ENCODE measurements at places on chromosomes 16 and 17. TPM values are rescaled to one million over a fixed set of nuclear protein-coding genes. Genes with fewer than 3 reads are reported as not detected.

The MATCAP1 gene
- 22.2 TPM for total RNA-seq

The HSD17B1 gene
- total RNA-seq: 0.83 TPM

The RBFOX1 gene
- 27.1 TPM for total RNA-seq

The TEX14 gene
- total RNA-seq: 0.32 TPM

The TBC1D3C gene
- not detected for total RNA-seq

The FAM222B gene
- 18.6 TPM for total RNA-seq

The PPP4C gene
- 44.1 TPM for total RNA-seq

The CACNG5 gene
- total RNA-seq: not detected

The OR1F1 gene
- not detected for total RNA-seq

The NACA2 gene
- total RNA-seq: not detected

The KCNJ2 gene
- 33.5 TPM for total RNA-seq

The CD300E gene
- total RNA-seq: 0.67 TPM

The CCL16 gene
- not detected for total RNA-seq

The NPIPB2 gene
- total RNA-seq: 1.9 TPM

The VASN gene
- 6.3 TPM for total RNA-seq

The MMP25 gene
- total RNA-seq: 3.0 TPM

The TVP23B gene
- 21.0 TPM for total RNA-seq

The CLEC19A gene
- not detected for total RNA-seq

The BAIAP3 gene
- 3.8 TPM for total RNA-seq

The CSH2 gene
- total RNA-seq: not detected

The MT1X gene
- total RNA-seq: 24.6 TPM

The RAI1 gene
- total RNA-seq: 28.8 TPM

The TEKT5 gene
- 0.22 TPM for total RNA-seq

The SMIM5 gene
- 1.7 TPM for total RNA-seq

The HBM gene
- total RNA-seq: 1.2 TPM

The SP2 gene
- 16.3 TPM for total RNA-seq

The RSAD1 gene
- 35.4 TPM for total RNA-seq

Measured in cardiac septum (tissue), 1 donor.